Activated CD8-positive, alpha-beta memory T cell treated with anti-CD3 and anti-CD28 coated beads for 1 hour (primary cell): ENCODE measurements at places on chromosomes 2 and 18.

DNA sequence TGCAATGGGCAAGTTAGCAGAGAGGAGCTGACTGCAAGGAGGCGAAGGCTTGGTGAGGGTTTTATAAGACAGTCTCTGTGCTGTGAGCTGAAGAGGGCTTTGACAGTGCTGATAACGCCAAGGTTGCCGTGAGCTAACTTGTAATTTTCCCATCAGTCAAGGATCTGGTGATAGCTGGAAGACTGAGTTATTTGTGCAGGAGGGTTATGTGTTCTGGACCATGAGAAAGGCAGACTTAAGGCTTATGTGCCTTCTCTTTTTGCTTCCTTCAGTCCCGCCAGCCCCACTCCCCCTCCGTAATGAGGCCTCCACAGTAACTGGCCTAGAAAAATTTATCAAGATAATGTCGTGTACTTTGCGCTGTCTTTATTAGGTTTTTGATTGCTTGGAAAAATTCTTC is 94.6 kb downstream of the RTP5 start:
- DNase-seq = no peak

DNA sequence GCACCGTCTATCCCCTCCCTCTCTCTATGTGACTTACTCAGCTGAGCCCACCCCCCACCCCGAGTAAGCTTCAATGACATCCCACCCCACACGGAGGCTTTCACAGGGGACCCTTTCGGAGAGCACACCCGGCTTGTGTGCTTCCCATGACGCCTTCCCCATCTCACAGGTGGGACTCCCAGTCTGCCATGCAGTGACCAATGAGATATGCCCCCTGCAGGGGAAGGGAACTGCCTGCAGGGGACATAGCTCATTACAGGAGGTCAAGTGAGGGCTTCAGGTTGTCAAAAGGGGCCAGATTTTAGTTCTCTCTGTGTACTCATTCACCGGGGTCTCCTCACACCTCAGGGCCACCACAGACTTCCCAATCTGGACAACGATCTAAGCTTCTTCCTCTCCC is 112.6 kb downstream of the GAREM1 start:
- DNase-seq = no peak

DNA sequence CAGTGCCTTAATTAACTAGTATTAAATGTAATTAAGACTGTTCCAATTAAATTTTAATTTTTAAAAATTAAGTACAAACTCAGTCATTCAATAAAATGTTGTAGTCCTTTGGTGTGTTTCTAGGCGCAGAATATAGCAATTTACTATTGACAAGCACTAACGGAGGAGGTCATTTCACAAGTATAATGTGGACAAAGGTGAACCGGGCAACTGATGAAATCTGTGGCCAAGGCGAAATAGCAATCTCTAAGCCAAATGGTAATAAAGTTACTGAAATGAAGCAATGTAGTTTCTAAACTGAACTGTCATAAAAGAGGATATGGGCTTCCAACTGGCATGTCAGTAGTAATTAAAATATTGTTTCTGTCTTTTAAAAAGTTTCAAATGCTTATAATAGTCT is 27.5 kb downstream of the FIGN start:
- no peak for DNase-seq

GRCh38 chr2:230166557-230167170 is 53.1 kb downstream of the SP110 start:
- no peak for DNase-seq

- no peak for DNase-seq
These were observed 5.0 kb downstream of the EIF2AK3 start for GRCh38 chr2:88622307-88622706.

DNA sequence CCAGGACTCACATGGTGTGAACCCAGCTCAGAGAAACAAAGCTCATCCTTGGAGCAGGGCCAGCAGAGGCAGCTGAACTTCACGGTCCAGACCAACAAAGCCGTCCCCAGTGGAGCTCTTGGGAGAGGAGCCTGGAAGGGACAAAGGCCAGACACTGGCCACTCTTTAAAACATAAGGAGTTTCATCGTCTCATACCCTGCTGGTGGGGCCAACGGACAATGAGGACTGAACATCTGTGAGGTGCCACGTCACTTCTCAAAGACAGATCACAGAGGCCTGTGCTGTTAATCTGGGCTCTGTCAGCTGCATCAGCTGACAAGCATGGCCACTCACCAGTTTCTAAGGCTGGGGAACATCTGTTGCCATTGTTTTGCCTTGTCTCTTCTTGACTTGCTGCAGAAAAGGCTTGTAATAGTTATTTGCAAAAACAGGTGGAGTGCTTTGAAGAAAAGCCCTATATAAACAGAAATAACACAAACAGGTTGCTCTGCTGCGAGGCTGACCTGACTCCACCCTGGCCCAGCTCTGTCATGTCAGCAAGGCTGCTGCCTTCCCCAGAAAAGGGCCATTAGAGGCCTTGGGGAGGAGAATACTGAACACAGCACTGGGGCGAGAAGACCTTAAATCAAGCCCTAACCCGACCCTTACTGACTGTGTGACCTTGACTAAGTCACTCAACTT is 68.1 kb upstream of the DAPL1 start:
- DNase-seq = no peak

DNA sequence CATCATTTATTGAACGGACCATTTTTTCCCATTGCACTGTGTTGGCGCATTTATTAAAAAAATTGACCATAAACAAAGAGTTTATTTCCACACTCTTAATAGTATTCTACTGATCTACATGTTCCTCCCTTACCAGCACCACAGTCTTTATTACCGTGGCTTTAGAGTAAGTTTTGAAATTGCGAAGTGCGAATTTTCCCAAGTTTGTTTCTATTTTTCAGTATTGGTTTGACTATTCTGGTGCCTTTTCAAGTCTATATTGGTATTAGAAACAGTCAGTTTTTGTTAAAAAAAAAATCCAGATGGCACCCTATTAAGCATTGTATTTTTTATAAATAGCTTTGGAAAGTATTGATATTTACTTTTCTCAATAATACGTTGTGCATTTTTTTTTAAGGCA is 795.1 kb upstream of the HS6ST1 start:
- no peak for DNase-seq

- no peak for DNase-seq
These were observed 1548.4 kb upstream of the TMEFF2 start for GRCh38 chr2:193743089-193743488.
